Nephron progenitor cell (in vitro differentiated cells): ENCODE measurements at places on chromosomes 12 and 14.

DNA sequence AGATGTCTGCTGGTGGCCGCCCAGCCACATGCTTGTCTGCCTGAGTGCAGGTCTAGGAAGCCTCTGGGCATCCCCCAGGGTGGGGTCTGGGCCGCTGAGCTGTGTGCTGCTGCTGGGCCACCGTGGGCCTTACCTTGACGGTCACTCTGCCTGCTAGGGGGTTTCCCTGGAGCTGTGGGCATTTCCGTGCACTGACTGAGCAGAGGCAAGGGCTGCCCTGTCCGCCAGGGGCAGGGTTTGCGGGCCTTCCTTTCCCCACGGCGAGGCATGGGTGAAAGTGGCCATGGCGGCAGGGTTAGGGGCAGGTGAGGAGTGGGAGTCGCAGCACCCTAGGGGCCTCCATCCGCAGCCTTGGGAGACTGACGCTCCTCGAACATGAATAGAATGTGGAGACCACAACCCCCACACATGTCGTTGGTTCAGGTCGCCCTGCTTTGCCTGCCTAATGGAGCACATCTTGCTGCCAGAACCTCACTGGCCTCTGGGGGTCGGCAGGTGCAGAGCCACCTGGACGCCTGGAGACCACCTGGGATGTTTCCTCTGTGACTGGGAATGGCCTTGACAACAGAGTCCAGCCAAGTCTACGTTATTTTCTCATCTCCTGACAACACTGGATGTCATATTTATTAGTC, 2.5 kb downstream of the ZBTB42 start:
- no peak for DNase-seq

DNA sequence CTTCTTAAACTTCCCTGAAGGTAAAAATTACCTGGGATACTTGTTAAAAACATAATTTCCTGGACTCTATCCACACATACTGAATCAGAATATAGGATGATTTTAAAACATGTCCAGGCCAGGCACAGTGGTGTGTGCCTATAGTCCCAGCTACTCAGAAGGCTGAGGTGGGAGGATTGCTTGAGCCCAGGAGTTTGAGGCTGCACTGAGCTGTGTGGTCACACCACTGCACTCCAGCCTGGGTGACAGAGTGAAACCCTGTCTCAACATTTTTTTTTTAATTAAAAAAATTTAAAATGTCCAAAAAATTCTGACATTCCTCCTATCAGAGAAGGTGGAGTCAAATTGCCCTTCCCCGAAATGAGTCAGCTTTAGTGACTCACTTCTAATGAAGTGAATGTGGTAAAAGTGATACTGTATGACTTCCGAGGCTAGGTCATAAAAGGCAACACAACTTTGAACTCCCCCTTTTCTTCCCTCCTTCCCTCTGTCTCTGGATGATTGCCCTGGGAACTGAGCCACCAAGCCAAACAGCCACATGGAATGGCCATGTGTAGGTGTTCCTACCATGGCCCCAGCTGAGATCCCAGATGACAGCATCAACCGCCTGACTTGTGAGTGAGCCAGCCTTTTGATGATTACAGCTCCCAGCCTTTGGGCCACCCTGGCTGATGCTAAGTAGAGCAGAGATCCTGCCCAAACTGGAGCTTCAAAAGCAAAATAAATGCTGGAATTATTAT, 36.3 kb downstream of the LIMA1 start:
- DNase-seq = no peak

GRCh38 chr12:71555191-71555590, 108.5 kb downstream of the ZFC3H1 start:
- DNase-seq = no peak

- DNase-seq = no peak
These were observed 116.4 kb downstream of the TAOK3 start for GRCh38 chr12:118256352-118256751.

DNA sequence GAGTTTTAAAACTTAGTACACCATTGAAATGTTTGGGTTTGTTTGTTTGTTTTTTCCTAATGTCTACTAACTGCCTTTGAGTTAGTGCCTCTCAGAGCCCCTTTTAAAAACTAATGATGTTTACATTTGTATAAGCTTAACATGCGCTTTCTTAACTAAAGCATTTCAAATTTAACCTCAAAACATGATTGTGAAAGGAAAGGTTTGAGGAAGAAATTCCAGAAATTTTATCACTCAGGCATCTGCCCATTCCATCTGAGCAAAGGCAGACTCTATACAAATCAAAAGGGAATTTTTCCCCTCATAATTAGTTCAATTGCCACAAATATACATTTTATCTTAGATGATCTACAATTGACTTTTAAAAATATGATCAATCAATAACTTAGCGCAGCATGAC, 230.7 kb upstream of the CAND1 start:
- no peak for DNase-seq

DNA sequence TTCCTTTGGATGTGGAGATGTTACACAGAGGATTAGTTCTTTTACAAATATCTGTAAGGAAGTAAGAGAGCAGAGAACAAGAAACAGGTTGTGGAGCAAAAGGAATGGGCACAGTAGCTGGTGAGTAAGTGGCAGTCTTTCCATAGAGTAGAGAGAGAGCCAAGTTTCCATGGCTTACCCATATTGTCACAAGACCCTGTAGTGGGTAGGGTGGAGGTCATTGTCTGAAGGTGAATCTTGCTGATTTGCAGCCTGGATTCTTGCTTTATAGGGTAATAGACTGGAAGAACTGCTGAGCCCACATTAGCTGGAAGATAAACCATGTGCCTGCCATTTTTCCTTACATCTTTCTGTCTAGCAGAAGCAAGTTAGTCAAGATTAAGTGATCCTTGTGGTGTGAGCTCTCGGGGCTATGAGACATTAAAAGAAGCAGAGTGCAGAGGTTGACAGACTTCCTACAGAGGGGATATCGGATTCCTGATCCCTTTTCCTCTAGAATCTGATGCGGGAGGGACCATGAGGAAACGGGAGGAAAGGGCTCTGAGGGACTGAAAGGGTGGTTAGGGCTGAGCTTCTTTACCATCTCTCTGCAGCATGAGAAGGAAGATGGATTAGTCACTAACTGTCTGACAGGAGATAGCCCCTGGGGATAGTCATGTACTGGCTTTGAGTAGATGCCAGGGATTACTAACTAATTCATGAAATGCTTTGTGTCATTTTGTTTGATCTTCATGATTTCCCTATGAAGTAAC, 44.0 kb upstream of the LRTM2 start:
- DNase-seq = no peak

GRCh38 chr12:115259968-115260747, 576.2 kb upstream of the TBX3 start:
- DNase-seq = no peak

DNA sequence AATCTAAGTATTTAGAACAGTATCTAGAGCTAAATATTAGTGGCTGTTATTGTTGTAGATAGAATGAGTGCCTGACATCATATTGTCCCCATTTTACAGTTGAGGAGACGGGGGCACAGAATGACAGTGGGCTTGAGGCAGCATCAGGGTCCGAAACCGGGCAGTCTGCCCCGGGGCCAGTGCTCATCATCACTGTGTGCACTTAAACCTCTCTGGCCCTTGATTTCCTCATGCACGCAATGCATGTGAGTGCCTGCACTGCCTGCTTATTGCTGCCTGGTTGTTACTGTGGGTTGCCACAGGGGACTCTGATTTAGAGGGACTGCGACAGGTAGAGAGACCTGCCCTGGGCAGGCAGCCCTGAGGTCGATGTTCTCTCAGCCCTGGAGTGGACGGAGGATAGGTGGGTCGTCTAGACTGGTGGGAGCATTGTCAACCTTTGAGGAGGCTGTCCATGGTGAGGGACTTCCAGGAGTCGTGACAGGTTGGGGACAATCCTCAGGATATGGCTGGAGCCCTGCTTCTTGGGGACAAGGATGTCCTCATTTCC, 9.8 kb downstream of the ACVRL1 start:
- DNase-seq = no peak

GRCh38 chr12:14957551-14958168, 3.7 kb downstream of the ARHGDIB start:
- no peak for DNase-seq

DNA sequence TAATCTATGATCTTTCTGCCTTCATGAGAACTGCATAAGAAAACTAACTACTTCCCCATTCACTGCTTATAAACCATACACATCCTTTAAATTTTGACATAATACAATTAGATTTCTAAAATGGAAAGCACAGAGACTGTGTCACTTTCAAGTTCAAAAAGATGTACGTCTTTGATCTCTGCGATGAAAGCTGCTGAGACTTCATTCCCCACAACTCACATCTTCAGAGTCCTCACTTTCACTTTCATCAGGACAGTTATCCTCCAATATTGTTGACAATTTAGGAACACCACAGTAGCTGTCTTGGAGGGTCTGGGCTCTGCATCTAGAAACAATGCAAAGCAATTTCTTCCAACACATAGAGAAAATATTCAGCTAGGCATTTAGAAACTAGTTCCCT, 47.9 kb upstream of the KCNC2 start:
- no peak for DNase-seq

GRCh38 chr14:89915114-89915878, 39.2 kb downstream of the EFCAB11 start:
- peak; percentile 65 for DNase-seq

- DNase-seq = no peak
These were observed 46.4 kb downstream of the PPM1H start for GRCh38 chr12:62888454-62889110.

- no peak for DNase-seq
These were observed 185.5 kb downstream of the FOXN3 start for GRCh38 chr14:89231426-89232113.

GRCh38 chr14:55864890-55865655, 253.1 kb upstream of the PELI2 start:
- no peak for DNase-seq

DNA sequence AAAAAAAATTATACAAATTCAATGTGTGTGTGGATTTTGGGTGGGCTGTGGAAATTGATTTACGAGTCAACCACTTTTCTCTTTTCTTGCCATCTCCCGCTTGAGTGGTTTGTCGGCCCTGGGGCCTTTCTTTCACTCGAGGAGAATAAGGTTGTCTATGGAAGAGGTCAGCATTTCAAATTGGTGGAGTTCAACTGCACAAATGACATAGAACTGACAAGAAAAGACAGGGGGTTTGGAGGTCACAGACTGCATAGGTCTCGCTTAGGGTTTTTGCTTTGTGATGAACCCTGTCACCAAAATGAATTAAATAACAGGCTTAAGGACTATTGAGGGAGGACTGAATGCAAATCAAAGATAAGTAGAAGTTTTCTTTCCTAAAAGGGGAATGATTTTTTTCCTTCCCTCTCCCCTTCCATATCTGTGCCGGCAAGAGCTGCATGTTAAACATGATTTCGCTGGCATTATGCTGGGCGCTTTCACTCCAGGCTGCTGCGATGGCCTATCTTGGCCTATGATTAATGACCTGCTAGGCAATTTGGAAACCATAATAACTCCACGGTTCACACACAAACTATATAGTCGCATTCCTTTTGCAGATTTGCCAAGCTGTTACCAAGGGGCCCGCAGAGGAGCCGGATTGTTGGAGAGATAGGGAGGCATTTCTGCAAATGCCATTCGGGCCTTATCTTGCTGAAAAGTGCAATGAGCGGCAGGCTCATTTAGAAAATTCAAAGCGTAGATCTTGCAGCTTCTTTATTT, 20.7 kb downstream of the ASCL1 start:
- no peak for DNase-seq

GRCh38 chr14:93475471-93475870, 44.7 kb downstream of the UNC79 start:
- DNase-seq = no peak

GRCh38 chr12:88468581-88468980, 111.7 kb downstream of the KITLG start:
- DNase-seq = no peak

DNA sequence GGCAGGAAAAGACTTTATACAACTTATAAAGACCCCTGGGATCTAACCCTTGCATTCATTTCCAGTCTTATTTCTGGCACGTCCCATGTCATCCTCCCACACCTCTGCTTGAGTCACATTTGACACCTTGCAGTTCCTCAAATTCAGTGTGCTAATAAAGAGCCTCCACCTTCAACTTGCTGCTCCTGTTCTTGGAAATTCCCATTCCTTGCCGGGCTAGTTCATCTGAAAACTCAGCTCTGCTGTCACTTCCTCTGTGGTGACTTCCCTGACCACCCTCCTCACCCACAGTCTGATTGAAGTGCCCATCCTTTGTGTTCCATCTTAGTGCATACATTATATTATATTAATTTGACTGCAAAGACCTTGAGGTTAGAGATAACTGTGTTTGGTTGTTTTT, 37.4 kb upstream of the PSMA6 start:
- DNase-seq = no peak

DNA sequence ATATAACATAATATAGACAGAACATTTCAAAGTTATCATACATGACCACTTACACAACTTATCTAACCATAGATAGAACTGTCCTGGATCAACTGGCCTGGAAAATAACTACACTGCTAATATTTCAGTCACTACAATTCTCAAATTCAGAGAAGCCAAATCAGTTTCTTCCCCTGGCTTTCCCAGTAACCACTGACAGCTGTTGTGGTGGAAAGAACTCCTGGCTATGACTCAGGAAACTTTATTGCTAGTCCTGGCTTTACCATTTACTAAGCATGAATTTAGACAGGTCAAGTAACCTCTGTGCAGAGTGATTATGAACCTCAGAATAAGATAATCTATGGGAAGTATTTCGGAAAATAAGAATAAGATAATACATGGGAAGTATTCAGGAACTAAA, 244.9 kb upstream of the DIO2 start:
- no peak for DNase-seq

DNA sequence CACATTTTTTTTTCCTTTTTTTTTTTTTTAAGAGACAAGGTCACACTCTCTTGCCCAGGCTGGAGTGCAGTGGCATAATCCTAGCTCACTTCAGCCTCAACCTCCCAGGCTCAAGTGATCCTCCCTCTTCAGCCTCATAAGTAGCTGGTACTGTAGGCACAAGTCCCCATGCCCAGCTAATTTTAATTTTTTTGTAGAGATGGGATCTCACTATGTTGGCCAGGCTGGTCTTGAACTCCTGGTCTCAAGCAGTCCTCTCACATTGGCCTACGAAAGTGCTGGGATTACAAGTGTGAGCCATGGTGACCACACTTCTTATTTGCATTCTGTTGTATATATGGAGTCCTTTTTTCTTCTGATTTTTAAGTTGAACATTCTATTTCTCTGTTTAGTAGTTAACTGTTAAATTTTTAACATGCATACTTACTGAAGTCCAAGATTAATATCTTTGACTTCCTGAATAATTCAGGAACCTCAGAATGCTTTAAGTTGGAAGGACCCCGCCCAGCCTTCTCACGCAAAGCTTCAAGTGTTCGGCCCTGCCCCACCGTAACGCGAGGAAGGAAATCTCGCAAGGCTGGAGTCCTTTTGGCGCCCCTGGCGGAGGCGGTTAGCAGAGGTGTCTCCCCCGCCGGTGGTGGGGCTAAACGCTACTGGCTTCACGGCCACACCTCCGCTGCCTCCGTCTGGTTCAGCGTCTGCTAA, 21.6 kb downstream of the SPATS2 start:
- peak; percentile 49 for DNase-seq

- no peak for DNase-seq
These were observed 22.9 kb upstream of the LTBP2 start for GRCh38 chr14:74634964-74635363.
